ENCODE measurements at places on chromosomes 7 and 10.
A peak's percentile ranks its signal among the peaks of the same experiment; 100 is the strongest.

DNA sequence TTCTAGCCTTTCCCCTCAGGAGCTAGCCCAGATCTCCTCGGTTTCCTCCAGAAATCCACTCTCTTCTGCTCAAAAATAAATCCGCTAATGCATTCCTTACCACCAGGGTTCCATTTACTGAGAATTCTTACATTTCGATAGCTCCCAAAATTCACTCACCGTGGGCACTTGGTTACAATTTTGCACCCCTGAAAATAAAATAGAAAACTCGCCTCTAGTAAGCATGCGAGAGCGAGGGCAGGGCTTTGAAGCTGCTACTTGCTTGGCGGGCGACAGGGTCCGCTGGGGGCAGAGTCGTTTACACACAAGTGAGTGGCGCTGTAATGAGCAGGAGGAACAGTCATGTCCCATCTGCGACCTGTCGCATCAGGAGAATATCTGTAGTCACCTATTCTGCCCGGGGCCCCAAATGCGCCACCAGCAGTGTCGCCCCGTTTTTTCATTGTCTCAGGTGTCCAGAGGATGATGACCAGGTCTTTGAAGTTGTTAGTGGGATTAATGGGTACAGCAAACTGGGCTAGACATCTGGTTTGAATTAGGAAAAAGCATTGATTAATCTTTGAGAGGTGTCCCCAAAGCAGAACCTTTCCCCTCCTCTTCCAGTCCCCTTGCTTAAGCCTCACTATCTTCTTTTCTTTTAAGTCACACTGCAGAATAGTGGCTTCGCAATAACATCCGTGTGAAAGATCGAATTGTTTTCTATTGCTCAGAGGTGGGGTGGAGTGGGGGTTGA lies 1.2 kb upstream of the MEOX2 start:
- no peak for DNase-seq

DNA sequence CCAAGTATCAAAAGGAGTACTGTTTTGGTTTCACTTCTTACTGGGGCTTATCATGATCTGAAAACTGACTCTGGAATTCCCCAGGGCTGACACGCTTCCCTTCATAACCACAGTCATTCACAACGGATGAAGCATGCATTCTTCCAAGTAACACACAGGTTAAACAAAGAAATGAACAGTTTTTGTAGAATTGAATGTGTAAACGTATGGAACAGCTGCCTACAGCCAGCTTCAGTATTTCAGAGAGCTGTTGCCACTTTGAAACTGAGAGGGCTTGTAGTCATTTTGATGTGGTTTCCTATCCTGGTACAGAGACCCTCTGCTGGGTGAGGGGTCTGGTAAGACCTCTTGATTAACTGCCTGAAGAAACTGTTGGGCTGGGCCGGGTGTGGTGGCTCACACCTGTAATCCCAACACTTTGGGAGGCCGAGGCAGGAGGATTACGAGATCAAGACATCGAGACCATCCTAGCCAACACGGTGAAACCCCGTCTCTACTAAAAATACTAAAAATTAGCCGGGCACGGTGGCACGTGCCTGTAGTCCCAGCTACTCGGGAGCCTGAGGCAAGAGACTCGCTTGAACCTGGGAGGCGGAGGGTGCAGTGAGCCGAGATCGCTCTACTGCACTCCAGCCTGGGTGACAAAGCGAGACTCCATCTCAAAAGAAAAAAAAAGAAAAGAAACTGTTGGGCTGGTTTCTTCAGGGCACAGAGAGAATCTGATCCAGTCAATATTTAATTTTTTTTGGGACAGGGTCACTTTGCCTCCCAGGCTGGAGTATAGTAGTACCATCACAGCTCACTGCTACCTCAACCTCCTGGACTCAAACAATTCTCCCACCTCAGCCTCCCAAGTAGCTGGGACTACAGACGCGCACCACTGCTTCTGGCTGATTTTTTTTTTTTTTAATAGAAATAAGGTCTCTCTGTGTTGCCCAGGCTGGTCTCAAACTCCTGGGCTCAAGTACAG lies 4.7 kb downstream of the NFE2L3 start:
- DNase-seq: peak; percentile 83

DNA sequence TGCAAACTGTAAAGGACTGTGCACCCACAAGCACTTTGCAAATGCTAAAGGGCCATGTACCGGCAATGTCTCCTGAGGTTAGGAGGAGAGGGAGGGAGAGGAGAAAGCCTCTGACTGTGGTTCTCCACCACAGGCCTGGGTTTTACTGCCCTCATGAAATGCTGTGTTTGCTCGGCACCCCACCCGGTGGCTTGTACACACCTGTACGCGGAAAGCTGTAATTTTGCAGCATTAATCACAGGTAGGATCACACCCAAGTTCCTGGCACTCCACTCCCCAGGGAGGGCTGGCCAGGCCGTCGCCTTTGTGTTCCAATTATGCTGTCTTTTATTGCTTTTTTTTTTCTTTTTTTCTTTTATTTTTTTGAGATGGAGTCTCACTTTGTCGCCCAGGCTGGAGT lies 78.5 kb upstream of the MYL10 start:
- no peak for DNase-seq

GRCh38 chr10:125692601-125693523 lies 9.9 kb upstream of the TEX36 start:
- no peak for DNase-seq

- DNase-seq: no peak
Measured at GRCh38 chr10:76921383-76922010, 716.1 kb downstream of the KCNMA1 start.

GRCh38 chr10:132799865-132800264 lies 13.9 kb upstream of the NKX6-2 start:
- no peak for DNase-seq

DNA sequence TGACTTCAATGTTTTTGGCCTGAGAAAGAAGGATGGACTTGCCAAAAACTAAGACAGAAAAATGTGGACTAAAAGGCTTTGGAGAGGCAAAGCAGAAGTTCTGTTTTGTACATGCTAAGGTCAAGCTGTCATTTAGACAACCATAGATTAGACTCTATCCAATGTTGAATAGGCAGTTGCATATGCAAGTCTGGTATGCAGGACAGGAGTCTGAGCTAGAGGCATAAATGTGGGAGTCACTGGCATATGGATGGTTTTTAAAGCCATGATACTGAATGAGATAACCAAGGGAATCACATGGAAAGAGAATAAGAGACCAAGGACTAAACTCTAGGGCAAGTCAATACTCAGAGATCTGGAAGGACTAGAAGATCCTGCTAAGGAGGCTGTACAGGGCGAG lies 164.1 kb downstream of the LSM5 start:
- no peak for DNase-seq

- DNase-seq: no peak
Measured at GRCh38 chr7:113122744-113123143, 4.4 kb upstream of the SMIM30 start.

- DNase-seq: no peak
Measured at GRCh38 chr7:151011097-151011409, 13.2 kb downstream of the ATG9B start.

- no peak for DNase-seq
Measured at GRCh38 chr7:66500087-66500486, 128.6 kb upstream of the KCTD7 start.

- DNase-seq: peak; percentile 11
Measured at GRCh38 chr10:79608505-79609375, 2.0 kb upstream of the SFTPA1 start.

GRCh38 chr7:1312136-1313070 lies 79.7 kb downstream of the UNCX start:
- no peak for DNase-seq

- no peak for DNase-seq
Measured at GRCh38 chr7:129089521-129090212, 34.8 kb upstream of the TNPO3 start.

DNA sequence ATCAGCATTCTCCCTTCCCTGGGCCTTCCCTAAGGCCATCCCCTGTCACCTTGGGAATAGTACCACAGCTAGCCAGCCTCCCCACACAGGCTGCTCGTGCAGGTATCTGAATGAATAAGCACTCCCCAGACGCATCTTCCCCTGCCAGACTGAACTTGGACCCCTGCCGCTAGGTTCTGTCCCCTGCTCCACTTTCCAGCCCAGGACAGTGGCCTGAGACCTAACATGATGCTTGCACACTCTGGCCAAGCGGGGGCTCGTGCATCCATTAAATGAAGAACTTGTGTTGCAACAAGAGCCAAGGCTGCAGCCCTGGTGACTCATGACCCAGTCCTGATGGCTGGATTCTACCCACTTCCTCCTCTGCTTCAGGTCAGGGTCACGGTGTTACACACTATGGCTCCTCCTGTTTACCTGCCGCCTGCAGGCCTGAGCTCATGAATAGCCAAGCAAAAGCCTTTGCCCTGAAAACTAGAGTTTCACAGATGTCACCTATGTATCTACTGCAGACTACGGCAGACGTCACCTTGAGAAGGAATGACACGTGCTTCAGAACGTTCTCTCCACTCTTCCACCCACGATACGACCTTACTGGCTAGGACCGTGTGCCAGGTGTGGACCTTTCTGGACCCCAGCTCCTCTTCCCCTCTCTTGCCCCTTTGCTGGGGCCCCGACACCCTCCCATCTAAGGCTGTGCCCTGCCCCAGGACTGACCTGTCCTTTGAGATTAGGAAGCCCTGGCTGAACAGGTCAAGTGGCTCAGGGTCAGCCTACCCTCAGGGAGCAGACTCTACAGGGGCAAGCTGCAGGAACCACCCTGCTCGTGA lies 6.5 kb downstream of the ASB13 start:
- peak; percentile 76 for DNase-seq

GRCh38 chr10:132391676-132392020 lies 5.4 kb upstream of the PWWP2B start:
- no peak for DNase-seq

- no peak for DNase-seq
Measured at GRCh38 chr7:82166260-82167015, 277.1 kb downstream of the CACNA2D1 start.

- DNase-seq: peak; percentile 82
Measured at GRCh38 chr10:122279725-122280141, 8.6 kb downstream of the BTBD16 start.

- no peak for DNase-seq
Measured at GRCh38 chr10:23918839-23919238, 290.1 kb upstream of the KIAA1217 start.

GRCh38 chr7:81501220-81501619 lies 268.6 kb downstream of the HGF start:
- DNase-seq: no peak

DNA sequence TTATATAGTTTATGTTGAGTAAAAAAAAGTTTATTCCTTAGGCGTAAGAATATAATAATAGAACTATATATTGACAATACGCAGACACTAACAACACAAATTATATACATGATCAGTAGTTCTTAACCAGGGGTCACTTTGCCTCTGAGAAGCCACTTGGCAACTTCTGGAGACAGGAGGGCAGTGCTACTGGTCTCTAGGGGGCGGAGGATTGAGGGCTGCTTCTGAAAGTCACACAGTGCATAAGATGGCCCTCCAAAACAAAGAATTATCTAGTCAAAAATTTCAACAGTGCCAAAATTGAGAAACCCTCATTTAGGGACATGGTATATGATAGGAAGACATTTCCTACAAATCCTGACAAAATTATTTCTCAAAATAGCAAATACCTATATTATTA lies 77.1 kb downstream of the THSD7A start:
- DNase-seq: no peak

DNA sequence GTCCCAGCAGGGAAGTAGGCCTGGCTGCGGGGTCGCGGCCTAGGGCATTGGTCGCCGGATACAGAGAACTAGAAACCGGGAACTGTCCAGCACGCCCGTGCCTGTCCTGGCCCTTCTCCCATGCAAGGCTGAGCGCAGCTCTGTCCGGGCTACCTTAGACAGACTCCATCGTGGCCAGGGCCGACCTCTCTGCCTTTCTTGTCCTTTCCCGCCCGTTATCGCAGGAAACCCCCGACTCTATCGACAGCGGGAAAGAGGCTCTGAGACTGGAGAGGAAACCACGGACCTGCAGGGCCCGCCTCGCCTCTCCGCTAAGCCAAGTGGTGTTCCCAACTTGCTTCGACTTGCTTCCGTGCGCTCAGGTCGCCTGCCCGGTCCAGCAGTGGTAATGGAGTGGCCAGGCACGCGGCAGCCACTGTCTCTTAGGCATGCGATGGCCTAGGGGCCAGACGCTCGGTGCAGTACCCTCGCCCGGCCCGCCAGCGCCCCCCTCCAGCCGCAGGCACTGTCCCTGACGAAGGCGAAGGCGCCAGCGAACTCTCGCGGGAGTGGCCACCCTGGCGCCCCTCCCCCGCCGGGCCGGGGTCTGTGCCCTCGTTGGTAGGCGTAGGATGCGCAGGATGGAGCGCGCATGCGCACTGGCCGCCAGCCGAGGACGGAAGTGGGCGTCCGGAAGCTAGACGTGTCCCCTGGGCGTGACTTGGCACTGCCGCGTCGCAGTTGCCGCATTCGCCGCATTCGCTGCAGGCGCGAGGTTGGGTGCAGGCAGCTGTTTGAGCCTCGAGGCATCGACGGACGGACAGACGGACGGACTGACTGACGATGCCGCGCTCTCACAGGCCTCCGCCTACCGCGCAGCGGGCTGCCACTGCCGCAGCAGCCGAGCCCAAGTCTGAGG lies 54.4 kb downstream of the MCMBP start:
- DNase-seq: peak; percentile 86

- peak; percentile 18 for DNase-seq
Measured at GRCh38 chr10:84008878-84009277, 130.4 kb upstream of the GHITM start.

DNA sequence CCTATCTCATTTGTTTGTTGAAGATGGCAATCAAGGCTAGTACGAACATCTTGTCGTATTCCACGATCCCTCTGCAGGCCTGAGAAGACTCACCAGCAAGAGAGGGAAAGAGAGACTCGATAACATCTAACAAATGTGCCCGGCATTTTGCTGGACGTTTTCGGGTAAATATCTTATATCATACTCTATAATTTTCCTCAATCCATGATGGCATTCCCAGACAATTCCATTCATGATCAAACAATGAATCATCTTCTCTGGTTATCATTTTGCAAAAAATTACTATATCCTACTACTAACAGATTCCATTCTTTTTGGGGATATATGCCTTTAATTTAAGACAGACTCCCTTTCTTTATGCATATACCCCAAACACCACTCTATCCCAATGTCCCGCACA lies 118.1 kb downstream of the TYW1B start:
- no peak for DNase-seq

- DNase-seq: no peak
Measured at GRCh38 chr7:29783671-29784070, 22.6 kb upstream of the WIPF3 start.

DNA sequence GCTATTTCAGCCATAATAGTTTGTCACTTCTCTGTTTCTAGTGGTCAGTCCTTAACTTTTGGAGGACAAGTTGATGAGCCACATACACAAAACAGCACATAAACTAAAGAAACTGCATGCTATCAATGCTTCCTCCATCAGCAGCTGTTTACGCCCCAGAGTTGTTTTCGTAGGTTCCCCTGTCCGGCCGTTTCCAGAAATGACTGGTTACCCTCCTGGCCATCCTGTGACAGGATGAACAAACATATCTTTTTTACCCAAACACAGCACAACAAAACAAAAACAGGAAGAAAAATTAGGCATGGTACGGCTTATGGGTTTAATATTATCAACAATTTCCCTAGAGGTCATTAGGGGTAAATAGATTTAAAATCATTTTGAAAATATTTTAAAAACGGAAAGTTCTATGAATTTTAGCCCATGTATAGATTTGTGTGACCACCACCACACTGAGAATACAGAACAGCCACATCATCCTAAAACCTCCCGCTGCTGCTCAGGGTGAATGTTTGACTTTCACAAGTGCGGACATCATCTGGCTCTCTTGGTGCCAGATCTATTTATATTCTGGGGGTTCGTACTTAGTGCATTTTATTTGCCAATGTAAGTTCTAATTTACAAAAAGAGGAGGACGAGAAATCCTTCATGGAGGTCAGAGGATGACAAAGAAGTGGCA lies 74.8 kb downstream of the HIPK2 start:
- no peak for DNase-seq
